ENCODE measurements at places on chromosomes 2 and 18.
A peak's percentile ranks its signal among the peaks of the same experiment; 100 is the strongest.

- DNase-seq = no peak
These were observed 2.4 kb upstream of the ADCYAP1 start for GRCh38 chr18:902229-902628.

DNA sequence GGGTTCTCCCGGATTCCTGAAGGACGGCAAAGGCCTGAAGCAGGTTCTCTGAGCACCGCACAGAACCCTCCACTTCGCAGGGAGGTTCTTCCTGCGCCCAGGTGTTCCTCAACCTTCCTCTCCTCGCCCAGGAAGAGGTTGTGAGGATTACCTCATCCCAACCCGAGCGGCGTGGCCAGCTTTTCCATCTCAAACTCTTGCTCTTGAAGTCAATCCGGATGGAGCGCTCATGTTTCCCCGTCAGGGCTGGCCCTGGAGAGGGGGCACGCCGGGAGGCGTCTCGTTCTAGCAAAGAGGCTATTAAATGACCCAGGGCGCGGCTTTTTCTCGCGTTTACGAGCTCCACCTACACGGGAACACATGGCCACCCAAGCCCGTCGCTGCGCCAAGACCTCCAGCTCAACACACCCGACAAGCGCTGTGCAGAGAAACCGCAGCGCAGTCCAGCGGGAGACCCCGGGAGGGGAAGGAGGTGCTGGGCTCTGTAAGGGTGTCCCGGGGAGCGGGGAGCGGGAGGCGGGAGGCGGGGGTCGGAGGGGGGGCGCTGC, 540 bp upstream of the RAB10 start:
- peak; percentile 84 for DNase-seq

DNA sequence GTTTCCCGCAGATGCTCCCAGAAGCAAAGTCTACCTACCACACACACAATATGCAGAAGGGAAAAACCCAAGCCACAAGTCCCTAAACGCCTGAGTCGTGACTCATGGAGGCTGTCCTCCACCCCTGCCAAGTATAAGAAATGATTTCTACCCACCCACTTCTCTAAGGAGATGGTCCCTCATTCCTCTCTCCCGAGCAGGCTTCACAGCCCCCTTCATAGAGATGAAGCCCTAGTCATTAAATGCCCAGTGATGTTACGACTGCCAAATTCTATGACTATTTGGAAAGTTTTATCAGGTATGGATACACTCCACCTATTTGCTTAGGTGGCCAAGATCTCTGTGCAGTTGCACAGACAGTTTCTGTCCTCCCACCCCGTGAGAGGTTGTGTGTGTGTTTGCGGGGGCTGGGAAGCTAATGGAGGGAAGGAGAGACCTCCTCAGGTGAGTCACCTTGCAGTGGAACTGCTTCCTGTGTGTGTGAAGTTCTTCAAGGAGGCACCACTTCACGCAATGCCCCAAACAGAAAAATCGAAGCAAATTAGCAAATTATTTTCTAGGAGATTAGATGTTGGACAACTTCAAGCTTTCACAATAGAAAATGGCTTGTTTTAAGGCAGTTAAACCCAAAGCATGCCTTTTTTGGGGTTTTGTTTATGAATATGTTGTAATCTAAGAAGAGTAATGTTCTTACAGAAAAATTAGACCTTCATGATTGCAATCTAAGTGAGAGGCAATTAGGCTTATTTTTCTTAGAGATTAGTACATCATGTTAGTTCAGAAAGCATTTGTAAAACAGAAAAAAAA, 175.2 kb downstream of the TGIF1 start:
- DNase-seq = peak; percentile 86

GRCh38 chr2:23468474-23469141, 83.6 kb downstream of the KLHL29 start:
- no peak for DNase-seq

DNA sequence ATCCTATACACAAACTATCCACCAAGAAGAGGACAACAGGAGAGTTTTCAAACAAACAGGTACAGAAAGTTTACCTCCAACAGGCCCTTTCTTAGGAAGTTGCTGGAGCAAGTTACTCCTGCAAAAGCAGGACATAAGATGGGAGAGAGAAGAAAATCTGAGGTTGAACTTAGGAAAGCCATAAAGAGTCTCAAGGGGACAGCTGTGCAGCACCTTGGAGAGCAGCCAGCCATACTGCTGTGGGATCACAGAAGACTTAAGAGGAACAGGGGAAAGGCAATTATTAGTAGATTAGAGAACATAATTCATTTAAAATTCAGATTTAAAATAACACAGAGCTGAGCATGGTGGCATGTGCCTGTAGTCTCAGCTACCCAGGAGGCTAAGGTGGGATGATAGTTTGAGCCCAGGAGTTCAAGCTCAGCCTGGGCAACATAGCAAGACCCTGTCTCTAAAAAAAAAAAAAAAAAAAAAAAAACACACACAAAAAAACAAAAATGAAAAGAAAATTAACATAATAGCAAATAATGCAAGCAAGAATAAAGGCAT, 148.1 kb upstream of the SIX3 start:
- peak; percentile 14 for DNase-seq

DNA sequence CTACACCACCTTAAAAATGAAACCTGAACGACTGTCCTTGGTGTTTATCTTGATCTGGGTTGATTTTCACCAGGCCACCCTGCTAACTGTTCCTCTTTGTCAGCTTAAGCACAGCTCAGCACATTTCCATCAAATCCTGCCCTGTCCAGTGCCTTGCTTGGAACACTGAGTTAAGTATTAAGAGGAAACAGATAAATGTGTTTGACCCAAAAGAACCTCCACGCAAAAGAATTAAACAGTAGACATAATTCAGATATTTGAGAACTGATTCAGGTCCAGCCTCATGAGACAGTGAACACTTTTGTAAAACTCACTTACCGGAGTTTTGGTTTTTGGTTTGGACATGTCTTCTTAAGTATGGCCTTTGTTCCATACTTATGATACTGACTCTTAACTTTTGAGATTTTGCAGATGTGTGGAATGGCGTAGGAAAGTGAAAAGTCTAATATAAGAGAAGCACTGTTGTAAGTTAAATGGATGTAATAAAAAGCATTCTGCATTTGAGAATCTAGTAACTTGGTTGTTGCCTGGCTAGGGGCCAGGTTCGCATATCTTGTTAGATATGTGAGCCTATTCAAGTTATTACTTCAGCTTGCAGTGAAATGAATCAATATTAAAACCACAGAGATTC, 88.9 kb upstream of the SERPINE2 start:
- no peak for DNase-seq

- no peak for DNase-seq
These were observed 340 bp downstream of the SLC40A1 start for GRCh38 chr2:189580241-189580651.

GRCh38 chr18:33571998-33572787, 5.8 kb upstream of the ASXL3 start:
- DNase-seq = no peak

GRCh38 chr2:210915912-210916311, 359.5 kb downstream of the CPS1 start:
- DNase-seq = no peak

- no peak for DNase-seq
These were observed 33.8 kb downstream of the GPC1 start for GRCh38 chr2:240469239-240469636.

Measured in LoVo (cell line).